ENCODE measurements at places on chromosomes 1 and 21.

DNA sequence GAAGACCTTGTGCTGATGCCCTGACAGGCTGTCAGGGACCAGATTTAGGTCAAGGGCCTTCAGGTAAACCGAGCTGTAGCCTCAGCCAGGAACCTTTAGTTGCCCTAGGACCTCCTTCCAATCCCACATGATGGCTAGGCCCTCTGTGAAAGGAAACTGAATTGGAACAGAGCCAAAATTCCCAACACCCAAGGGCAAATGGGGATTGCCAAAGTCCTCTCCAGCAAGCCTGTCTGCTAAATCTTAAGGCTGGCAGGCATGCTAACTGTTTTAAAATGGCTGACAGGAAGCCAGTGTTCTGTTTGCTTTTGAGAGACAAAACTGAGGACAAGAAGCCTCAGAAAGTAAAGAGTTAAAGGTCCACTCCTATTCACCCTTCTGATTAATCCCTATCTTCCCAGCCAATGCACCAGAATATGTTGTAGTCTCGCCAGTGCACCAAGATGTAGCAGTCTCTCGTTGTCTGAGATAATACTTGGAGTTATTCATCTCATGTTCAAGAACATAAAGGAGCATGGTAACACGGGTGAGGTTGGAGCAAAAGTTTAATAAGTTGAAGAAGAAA lies 35.1 kb downstream of the MSTO1 start:
- H3K4me1 ChIP-seq = no peaks in the 10 kb centered on the region
- peak overlapping the region; percentile 50 for H3K27ac ChIP-seq
- no peaks in the 10 kb centered on the region for H3K27me3 ChIP-seq
- DNase-seq = no peak
- no peaks in the 10 kb centered on the region for H3K36me3 ChIP-seq
- no peak overlapping the region for H3K4me3 ChIP-seq

- no peaks in the 10 kb centered on the region for H3K36me3 ChIP-seq
- H3K27ac ChIP-seq = no peak overlapping the region
- H3K4me3 ChIP-seq = no peak overlapping the region
- no peaks in the 10 kb centered on the region for H3K4me1 ChIP-seq
- no peaks in the 10 kb centered on the region for H3K27me3 ChIP-seq
- no peak for DNase-seq
These were observed 95.5 kb downstream of the ERG start for GRCh38 chr21:38402795-38403194.

DNA sequence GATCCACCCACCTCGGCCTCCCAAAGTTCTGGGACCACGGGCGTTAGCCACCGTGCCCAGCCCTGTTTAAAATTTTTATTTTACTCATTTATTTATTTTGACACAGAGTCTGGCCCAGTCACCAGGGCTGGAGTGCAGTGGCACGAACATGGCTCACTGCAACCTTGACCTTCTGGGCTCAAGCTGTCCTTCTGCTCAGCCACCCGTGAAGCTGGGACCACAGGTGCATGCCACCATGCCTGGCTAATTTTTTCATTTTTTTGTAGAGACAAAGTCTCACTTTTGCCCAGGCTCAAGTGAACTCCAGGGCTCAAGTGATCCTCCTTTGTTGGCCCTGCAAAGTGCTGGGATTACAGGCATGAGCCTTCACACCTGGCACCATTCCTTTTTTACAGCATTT lies 27.5 kb upstream of the DNAJC6 start:
- no peak for DNase-seq
- H3K27me3 ChIP-seq = no peaks in the 10 kb centered on the region
- no peaks in the 10 kb centered on the region for H3K36me3 ChIP-seq
- no peaks in the 10 kb centered on the region for H3K4me1 ChIP-seq

GRCh38 chr1:67347688-67348472 lies 40.2 kb downstream of the IL12RB2 start:
- no peaks in the 10 kb centered on the region for H3K27me3 ChIP-seq
- H3K27ac ChIP-seq = no peak overlapping the region
- H3K36me3 ChIP-seq = no peaks in the 10 kb centered on the region
- no peak overlapping the region for H3K4me3 ChIP-seq

- H3K4me3 ChIP-seq = no peak overlapping the region
- H3K27me3 ChIP-seq = no peaks in the 10 kb centered on the region
- DNase-seq = no peak
- no peaks in the 10 kb centered on the region for H3K4me1 ChIP-seq
- H3K27ac ChIP-seq = no peak overlapping the region
- H3K36me3 ChIP-seq = no peaks in the 10 kb centered on the region
These were observed 720.7 kb upstream of the CXADR start for GRCh38 chr21:16792101-16792500.

GRCh38 chr1:19311503-19311930 lies 427 bp downstream of the AKR7A2 start:
- peak overlapping the region; percentile 92 for H3K27ac ChIP-seq
- H3K4me3 ChIP-seq = peak overlapping the region; percentile 94
- DNase-seq = peak; percentile 75

DNA sequence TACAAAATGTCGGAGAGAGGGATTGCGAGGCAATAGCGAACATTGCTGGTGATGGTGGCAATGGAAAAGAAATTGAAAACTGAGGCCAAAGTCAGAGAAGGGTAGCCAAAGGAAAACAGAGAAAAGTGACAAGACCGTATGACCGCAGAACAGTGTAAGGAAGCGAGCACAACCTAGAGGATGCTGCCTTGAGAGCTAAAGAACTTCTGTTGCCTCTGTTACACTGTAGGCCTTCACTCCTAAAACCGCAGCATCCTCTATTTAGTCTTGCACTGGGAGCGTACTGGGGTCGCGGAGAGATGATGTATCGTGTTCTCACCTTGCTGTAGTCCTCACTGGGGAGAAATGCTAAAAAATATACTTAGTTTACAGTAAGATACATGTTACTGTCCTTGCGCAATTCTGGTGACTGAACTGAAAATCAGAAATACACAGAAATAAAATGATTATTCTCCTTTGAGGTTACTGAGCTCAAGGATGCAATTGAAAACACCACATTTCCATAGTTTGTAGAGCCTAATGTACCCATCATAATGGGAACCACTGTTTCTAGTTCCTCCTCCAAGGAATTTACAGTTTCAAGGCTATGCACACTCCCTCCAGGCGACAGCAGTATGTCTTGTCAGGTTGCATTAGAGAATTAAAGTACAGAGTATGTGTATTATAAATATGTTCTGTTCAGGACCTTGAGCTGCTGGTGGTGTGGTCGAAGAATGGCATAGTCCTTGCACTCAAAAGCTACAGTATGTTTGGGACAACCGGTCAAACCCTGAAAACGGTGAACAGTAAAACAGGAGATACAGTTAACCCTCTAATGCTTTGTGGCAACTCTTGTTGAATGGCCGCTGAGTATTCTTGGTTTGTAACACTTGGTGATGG lies 1.3 kb downstream of the NEK7 start:
- no peak for DNase-seq
- no peaks in the 10 kb centered on the region for H3K4me1 ChIP-seq
- peak overlapping the region; percentile 73 for H3K4me3 ChIP-seq
- H3K27ac ChIP-seq = peak overlapping the region; percentile 99
- no peaks in the 10 kb centered on the region for H3K36me3 ChIP-seq

DNA sequence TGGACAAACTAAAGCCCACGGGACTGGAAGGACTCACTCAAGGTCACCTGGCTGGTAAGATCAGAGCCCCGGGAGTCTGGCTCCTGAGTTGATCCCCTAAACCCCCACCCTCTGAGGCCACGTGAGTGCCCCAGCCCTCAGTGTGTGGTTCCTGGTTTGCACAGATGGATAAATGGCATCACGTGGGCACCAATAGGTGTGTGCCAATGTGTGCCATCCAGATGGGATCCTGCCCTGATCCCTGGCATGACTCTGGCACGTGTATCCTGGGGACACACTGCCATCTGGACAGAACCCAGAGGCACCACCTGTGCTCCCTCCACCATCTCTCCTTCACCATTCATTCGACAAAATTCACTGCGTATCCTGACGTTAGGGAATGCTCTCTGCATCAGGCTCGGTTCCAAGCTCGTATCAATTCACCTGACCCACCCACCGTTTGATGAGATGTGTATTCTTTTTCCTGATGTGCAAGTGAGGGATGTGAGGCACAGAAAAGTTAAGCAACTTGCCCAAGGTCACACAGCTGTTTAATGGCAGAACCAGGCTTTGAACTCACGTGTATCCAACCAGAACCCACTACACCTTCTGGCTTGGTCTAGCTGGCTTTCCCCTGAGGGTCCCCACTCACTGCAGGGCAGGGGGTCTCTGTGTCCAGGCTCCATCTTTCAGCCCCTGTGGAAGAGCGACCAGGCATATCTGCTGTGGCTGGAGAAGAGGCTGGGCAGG lies 49.8 kb upstream of the PAX7 start:
- H3K27ac ChIP-seq = no peak overlapping the region
- DNase-seq = no peak
- H3K27me3 ChIP-seq = no peaks in the 10 kb centered on the region
- H3K4me1 ChIP-seq = no peaks in the 10 kb centered on the region
- H3K36me3 ChIP-seq = no peaks in the 10 kb centered on the region

GRCh38 chr21:25243808-25244207 lies 363.5 kb downstream of the MRPL39 start:
- no peaks in the 10 kb centered on the region for H3K36me3 ChIP-seq
- no peaks in the 10 kb centered on the region for H3K4me1 ChIP-seq
- no peak for DNase-seq
- no peak overlapping the region for H3K4me3 ChIP-seq

- no peak for DNase-seq
- no peak overlapping the region for H3K27ac ChIP-seq
- H3K27me3 ChIP-seq = no peaks in the 10 kb centered on the region
- H3K36me3 ChIP-seq = no peaks in the 10 kb centered on the region
- H3K4me3 ChIP-seq = no peak overlapping the region
- no peaks in the 10 kb centered on the region for H3K4me1 ChIP-seq
These were observed 141.5 kb upstream of the ERG start for GRCh38 chr21:38639571-38640354.

DNA sequence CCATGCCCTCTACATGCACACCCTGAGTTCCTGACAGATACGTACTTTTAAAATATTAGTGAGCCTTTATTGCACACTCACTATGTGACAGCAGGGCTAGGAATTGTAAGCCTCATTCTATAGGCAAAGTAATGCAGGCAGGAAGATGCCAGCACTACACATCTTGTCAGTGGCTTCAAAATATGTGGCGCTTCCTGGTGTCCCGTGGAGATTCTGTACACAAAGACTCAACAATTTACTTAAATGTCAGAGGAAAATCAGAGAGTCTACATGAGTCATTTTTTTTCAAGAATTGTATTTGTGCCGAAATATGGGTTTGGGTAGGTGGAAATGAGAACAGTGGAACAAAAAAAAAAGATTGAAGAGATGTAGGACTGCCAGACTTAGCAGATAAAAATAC lies 27.6 kb downstream of the RNASEL start:
- H3K27me3 ChIP-seq = no peaks in the 10 kb centered on the region
- no peak for DNase-seq
- H3K4me3 ChIP-seq = no peak overlapping the region
- no peak overlapping the region for H3K27ac ChIP-seq
- H3K36me3 ChIP-seq = no peaks in the 10 kb centered on the region

- peak; percentile 85 for DNase-seq
- no peak overlapping the region for H3K27ac ChIP-seq
- H3K4me3 ChIP-seq = no peak overlapping the region
These were observed 52.6 kb downstream of the RUNX1 start for GRCh38 chr21:34996304-34997101.

GRCh38 chr1:200302921-200303290 lies 106.9 kb downstream of the ZNF281 start:
- H3K4me1 ChIP-seq = no peaks in the 10 kb centered on the region
- DNase-seq = no peak
- H3K27ac ChIP-seq = no peak overlapping the region

- no peak overlapping the region for H3K4me3 ChIP-seq
- H3K36me3 ChIP-seq = no peaks in the 10 kb centered on the region
- peaks cover 9% of the 10 kb centered on the region for H3K27me3 ChIP-seq
- no peaks in the 10 kb centered on the region for H3K4me1 ChIP-seq
These were observed 253.2 kb downstream of the NPHP4 start for GRCh38 chr1:5738911-5739462.

- no peaks in the 10 kb centered on the region for H3K36me3 ChIP-seq
- peaks cover 12% of the 10 kb centered on the region for H3K4me1 ChIP-seq
- DNase-seq = no peak
- H3K27ac ChIP-seq = no peak overlapping the region
- no peak overlapping the region for H3K4me3 ChIP-seq
These were observed 61.8 kb downstream of the HIVEP3 start for GRCh38 chr1:41856944-41857285.

GRCh38 chr1:210669951-210670350 lies 341.2 kb downstream of the HHAT start:
- no peak overlapping the region for H3K4me3 ChIP-seq
- H3K4me1 ChIP-seq = no peaks in the 10 kb centered on the region
- peaks cover 3% of the 10 kb centered on the region for H3K36me3 ChIP-seq
- no peak overlapping the region for H3K27ac ChIP-seq

- H3K4me1 ChIP-seq = peaks cover 17% of the 10 kb centered on the region
- DNase-seq = no peak
- H3K27me3 ChIP-seq = no peaks in the 10 kb centered on the region
- H3K27ac ChIP-seq = no peak overlapping the region
These were observed 104.6 kb downstream of the KCND3 start for GRCh38 chr1:111884772-111885443.

GRCh38 chr1:82485591-82486369 lies 685.0 kb downstream of the ADGRL2 start:
- no peaks in the 10 kb centered on the region for H3K27me3 ChIP-seq
- H3K4me3 ChIP-seq = no peak overlapping the region
- peak; percentile 75 for DNase-seq
- peaks cover 4% of the 10 kb centered on the region for H3K4me1 ChIP-seq

- DNase-seq = no peak
- no peak overlapping the region for H3K4me3 ChIP-seq
- no peaks in the 10 kb centered on the region for H3K36me3 ChIP-seq
- H3K27ac ChIP-seq = no peak overlapping the region
These were observed 108.8 kb downstream of the TNFSF18 start for GRCh38 chr1:172941945-172942344.

DNA sequence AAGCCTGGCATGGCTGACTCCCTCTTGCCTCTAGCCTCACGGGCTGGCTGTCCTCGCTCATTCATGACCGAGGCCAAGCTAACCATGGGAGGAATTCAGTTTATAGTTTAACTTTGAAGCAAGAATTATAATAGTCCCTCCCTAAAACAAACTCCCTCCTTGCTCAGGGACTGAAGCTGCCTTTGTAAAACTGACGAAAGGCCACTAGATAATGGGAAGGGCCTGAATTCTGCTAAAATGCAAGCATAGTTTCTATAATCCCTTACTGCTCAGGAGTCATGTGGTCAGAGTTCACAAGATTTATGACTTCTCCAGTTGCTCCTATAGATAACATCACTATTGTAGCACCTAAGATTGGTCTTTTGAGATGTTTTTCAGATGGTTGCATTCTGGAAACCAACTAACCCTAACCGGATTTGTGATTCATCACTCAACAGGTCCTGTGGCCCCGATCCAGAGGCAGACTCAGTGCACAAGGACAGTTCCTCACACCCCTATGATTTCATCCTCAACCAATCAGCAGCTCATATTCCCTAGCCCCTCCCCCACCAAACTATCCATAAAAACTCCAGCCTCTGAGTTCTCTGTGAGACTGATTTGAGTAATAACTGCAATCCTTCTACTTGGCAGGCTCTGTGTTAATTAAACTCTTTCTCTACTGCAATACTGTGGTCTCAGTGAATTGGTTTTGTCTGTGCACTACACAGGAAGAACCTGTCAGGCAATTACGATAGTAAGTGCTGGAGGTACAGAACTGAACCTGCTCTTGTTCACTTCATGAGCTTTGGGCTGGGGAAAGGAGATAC lies 26.4 kb downstream of the HHIPL2 start:
- no peak for DNase-seq
- H3K27me3 ChIP-seq = peaks cover 4% of the 10 kb centered on the region
- no peak overlapping the region for H3K27ac ChIP-seq
- H3K36me3 ChIP-seq = no peaks in the 10 kb centered on the region
- no peaks in the 10 kb centered on the region for H3K4me1 ChIP-seq
